ENCODE measurements at places on chromosomes 2 and 18.

- H3K27ac ChIP-seq: no peak overlapping the region
- H3K4me1 ChIP-seq: no peaks in the 10 kb centered on the region
- no peaks in the 10 kb centered on the region for H3K36me3 ChIP-seq
- no peak for DNase-seq
Observed at GRCh38 chr18:79387615-79388014, 8.1 kb upstream of the NFATC1 start.

DNA sequence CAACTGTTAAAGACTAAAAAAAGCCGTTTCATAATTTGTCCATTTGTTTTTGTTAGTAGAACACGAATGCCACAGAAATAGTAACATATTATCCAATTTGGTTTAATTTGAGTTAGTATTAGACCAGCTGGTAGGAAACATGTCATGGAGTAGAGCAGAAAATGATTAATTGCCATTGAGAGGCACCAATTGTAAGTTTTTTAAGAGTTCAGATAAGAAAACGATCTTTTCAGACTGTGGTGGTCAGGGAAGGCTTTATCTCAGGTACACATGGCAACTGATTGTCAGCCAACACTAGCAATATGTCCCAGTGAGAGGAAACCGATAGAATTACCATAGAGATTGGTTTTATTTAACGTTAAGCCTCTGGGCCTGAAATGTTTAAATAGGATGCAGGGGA, 438.2 kb upstream of the MAP2 start:
- H3K4me1 ChIP-seq: no peaks in the 10 kb centered on the region
- H3K27ac ChIP-seq: no peak overlapping the region
- DNase-seq: no peak
- no peaks in the 10 kb centered on the region for H3K36me3 ChIP-seq
- no peaks in the 10 kb centered on the region for H3K27me3 ChIP-seq

- H3K36me3 ChIP-seq: no peaks in the 10 kb centered on the region
- H3K27me3 ChIP-seq: peaks cover 23% of the 10 kb centered on the region
- no peak for DNase-seq
- H3K4me1 ChIP-seq: no peaks in the 10 kb centered on the region
- H3K4me3 ChIP-seq: no peak overlapping the region
- H3K27ac ChIP-seq: no peak overlapping the region
Observed at GRCh38 chr2:198054299-198054698, 249.9 kb downstream of the PLCL1 start.

GRCh38 chr18:7879717-7880116, 312.6 kb downstream of the PTPRM start:
- H3K27me3 ChIP-seq: no peaks in the 10 kb centered on the region
- H3K27ac ChIP-seq: no peak overlapping the region
- no peak for DNase-seq
- no peaks in the 10 kb centered on the region for H3K36me3 ChIP-seq
- peaks cover 45% of the 10 kb centered on the region for H3K4me1 ChIP-seq

- H3K27ac ChIP-seq: no peak overlapping the region
- H3K36me3 ChIP-seq: peaks cover 6% of the 10 kb centered on the region
- H3K27me3 ChIP-seq: no peaks in the 10 kb centered on the region
- peaks cover 26% of the 10 kb centered on the region for H3K4me1 ChIP-seq
Observed at GRCh38 chr2:24558781-24559472, 67.9 kb downstream of the NCOA1 start.

Measured in chondrocyte (in vitro differentiated cells).